ENCODE measurements at places on chromosomes 4 and X. TPM values are rescaled to one million over a fixed set of nuclear protein-coding genes. Genes with fewer than 3 reads are reported as not detected.

Gene CHRDL1
- total RNA-seq = 34.7 TPM

Gene GRIA2
- total RNA-seq = 0.18 TPM

Gene BANK1
- total RNA-seq = 14.1 TPM

Gene ZNF732
- 0.44 TPM for total RNA-seq

Measured in ureter (tissue), 1 donor.